ENCODE measurements at places on chromosomes 11 and 22. TPM values are rescaled to one million over a fixed set of nuclear protein-coding genes. Genes with fewer than 3 reads are reported as not detected.

- no peak for DNase-seq
Observed at GRCh38 chr22:34072585-34072984, 152.3 kb upstream of the LARGE1 start.

The MFRP gene
- not detected for total RNA-seq

- no peak for DNase-seq
Observed at GRCh38 chr22:43889860-43890253, 2.0 kb downstream of the PNPLA5 start.

The SLCO2B1 gene
- total RNA-seq, result 327 TPM

The SYT12 gene
- total RNA-seq, result 4.8 TPM

The MRGPRX3 gene
- total RNA-seq, result not detected

- DNase-seq, result no peak
Observed at GRCh38 chr11:36817336-36817965, 219.4 kb upstream of the RAG2 start.

DNA sequence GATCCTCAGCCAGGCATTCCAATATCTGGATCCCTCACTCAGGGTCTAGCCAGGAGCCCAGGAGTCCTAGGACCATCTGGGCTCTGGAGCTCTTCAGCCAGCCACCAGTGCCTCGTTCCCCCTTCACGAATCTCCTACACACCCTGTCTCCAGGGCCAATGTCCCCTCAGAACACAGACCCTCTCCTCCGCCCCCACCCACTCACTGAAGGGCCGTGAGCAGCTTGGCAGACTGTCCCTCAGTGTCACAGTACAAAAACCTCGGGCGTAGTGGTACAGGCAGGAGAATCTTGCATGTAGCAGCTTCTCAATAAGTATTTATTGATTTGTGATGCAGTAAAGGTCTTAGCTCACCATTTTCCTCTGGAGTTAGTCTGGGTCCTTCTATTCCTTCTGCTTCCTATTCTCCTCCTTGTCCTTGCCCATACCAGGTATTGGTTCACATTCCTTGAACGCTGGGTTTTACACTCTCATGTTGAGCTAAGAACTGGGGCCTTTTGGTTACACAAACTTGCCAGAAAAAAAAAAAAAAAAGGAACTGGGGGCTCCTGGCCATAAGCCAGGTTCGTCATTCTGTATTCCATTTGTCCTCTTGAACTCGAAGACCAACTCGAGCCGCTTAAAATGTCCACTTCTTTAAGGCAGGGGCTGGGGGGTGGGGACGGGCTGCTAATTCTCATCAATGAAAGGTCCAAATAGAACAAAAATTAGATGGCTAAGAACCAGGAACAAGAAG, 2.3 kb downstream of the CXCR5 start:
- no peak for DNase-seq

- peak; percentile 34 for DNase-seq
Observed at GRCh38 chr22:49576241-49577141, 251.2 kb downstream of the BRD1 start.

The CHADL gene
- total RNA-seq, result 2.5 TPM

DNA sequence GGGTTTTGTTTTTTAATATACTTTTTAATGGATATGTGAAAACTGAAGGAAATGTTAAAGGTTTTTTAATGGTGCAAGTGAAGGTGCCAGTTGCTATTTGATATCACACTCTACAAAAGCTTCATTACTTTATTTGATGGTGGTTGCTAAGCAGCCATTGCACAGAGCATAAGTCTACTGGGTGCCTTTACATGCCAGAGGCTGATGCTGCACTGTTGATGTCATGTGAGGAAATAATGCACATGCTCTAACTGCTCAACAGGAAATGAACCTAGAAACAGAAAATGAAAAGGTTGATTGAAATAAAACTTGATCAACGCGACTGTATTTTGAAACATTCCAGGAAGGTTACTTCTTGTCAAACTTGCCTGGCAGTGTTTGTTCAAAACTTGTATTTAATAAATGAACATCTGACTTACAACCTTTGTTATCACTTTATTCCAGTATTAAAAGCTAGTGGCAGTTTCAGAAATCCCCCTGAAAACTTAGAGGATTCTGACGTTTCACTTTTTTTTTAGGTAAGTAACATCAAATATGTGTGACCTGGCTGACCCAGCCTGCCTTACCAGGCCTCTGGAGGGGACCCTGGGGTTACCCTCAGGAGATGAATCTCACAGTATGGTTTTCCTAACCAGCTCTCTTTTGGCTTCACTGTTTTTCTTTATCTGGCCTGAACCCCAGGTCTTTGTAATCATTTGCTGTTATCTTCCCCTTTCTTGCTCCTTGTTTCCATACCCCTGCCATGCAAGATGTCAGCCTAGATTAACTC, 2.4 kb upstream of the ATP5MG start:
- DNase-seq, result no peak

The LRRC10B gene
- total RNA-seq, result not detected

GRCh38 chr11:2531987-2532703, 87.3 kb downstream of the KCNQ1 start:
- DNase-seq, result no peak

DNA sequence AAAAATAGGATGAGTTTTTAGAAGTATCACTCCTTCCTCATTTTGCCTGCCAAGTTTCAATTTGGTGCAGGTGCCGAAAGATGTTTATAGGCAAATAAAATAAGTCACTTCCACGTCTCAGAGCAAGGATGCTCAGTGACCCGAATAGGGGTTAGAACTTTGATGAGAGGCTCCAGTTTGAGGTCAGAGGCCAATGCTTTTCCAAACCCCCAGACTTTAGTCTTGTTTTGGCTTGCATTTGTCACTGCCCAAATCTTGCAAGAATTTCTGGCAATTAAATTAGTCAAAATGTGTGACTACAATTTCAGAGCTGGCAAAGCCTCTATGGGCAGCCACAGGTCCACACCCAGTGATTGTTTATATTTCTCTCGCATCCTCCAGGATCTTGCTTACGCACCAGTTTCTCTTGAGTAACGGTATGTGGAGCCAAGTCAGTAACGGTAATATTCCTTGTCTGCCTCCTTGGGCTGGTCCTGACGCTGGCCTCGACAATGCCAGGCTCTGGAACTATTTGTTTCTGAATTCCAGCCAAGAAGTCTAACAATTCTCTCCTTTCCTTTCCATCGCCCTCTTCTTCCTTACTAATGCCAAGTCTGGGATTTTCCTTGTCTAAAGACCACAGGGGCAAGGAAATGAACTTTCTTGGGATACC, 9.9 kb upstream of the NUP160 start:
- DNase-seq, result no peak

- no peak for DNase-seq
Observed at GRCh38 chr11:551131-551530, 9.4 kb downstream of the LMNTD2 start.

The SEC14L6 gene
- 0.08 TPM for total RNA-seq

- DNase-seq, result no peak
Observed at GRCh38 chr11:106331176-106331575, 253.7 kb downstream of the AASDHPPT start.

DNA sequence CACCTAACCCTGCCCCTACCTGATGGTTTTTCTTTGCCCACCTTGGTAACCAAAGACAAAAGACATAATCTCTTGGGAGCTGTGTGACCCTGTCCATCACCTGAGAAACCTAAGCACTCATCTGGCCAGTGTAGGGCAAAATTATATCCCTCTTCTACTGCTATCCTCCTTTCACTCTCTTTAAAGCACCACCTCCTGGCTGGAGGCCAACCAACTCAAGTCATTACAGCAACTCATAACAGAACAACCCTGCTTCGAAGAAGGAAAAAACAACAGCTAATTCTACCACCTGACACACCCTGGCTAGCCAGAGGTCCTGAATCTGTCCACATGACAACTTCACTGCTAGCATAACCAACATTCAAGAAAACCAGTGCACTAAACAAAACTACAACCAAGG, 45.5 kb downstream of the GAS2 start:
- DNase-seq, result no peak

DNA sequence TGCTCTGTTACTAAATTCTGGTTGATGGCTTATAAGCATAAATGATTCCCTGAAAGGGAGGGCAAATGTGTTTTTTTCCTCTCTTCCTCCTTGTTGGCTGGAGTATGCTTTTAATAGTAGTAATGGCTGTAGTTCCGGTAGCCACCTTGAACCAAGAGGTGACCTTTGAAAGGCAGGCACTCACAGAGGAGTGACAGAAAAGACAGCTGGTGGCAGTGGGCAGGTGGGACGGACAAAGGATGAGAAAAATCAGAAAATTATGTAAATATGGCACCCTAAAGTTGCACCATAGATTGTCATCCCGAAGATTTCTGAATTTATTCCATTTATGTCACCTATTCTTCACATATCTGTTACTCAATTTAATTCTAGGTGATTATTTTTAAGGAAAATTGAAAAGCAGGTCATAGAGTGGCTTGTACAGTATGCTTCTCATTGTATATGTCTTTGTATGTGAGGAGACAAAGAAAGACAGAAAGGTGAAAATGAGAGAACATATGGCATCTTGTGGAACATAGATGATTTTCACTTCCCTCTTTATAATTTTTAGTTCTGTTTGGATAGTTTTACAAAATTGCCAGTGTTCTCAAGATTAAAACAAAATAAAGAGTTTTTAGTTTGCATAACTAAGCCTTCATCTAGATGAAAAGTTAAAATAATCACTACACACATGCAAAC, 17.0 kb downstream of the CASP12 start:
- no peak for DNase-seq

The OR10D3 gene
- not detected for total RNA-seq

GRCh38 chr11:67541198-67541597, 18.0 kb upstream of the CABP2 start:
- DNase-seq, result no peak

The LINC01488 gene
- 27.5 TPM for total RNA-seq

The FAM111A gene
- total RNA-seq, result 9.3 TPM

The CSRP3 gene
- not detected for total RNA-seq

DNA sequence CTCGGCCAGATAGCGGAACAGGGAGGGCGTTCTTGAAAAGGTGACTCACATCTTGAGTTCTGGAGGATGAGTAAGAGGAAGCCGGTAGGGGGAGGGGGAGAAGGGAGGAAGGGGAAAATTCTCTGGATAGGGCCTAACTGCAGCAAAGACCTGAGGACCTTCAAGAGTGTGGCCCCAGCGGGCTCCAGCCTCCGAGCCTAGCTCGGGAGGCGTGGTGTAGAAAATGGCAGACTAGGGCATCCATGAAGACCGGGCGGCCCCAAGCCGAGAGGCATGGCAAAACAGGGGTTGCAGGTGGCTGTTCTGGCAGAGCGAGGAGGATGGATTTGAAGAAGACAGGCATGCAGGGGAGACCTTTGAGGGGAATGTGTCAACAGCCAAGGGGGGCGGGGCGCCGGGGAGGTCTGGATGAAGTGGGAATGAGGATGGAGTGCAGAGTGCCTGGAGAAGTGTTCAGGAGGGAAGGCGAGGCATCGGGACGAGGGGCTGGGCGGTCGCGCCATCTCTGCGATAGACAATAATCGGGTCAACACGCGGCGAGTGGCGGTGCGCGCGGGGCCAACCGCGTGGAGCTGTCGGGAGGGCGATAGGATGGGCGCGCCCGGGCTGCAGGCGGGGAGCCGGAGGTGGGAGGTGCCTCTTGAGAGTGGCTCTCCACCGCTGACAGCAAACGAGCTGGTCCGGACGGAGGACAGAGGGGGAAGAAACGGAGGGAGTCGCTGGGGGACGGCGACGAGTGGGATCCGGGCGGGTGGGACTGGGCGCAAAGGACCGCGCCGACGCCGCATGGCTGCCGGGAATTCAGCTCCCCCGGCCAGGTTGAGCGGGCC, 40.0 kb upstream of the CREB3L1 start:
- DNase-seq, result no peak

The APOL3 gene
- 26.9 TPM for total RNA-seq

DNA sequence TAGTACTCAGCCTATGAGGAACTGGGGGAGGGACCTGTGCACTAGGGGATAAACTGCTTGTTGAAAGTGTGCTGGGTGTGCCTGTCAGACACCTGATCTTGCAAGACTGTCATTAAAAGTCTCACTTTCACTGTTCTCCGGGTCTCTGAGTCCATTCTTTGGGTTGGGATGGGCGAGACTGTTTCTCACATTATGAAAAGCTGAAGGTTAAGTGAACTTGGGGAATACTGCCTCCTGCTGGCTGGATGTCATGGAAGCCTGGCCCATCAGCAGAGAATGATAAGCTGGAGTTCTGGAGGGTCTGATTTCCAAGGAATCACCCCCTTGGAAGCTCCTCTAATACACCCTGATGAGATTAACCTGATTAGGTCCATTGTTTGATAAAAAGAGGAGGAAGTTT, 9.0 kb upstream of the VPREB1 start:
- DNase-seq, result no peak

DNA sequence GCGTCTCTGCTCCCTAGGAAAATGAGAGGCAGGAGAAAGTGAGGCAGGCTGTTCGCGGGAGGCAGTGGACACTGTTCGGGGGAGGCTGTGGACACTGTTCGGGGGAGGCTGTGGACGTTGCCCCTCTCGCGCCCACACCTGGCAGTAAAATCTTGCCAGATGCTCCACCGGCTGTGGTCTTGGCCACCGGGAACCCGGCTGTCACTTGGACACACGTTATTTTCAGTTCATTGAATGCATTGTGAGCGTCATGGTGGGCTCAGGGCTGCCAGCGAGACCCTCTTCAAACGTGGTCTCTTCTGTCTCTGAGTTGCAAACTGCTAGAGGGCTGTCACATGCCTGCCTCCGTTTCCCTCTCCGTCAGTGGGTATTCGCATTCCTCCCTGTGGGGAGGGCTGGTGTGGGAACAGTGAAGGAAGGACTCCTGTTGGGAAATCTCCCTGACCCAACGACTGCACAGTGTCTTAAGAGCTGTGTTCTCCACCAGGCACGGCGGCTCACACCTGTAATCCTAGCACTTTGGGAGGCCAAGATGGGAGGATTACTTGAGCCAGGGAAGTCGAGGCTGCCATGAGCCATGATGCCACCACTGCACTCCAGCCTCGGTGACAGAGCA, 1.4 kb downstream of the PRR5 start:
- DNase-seq, result no peak

DNA sequence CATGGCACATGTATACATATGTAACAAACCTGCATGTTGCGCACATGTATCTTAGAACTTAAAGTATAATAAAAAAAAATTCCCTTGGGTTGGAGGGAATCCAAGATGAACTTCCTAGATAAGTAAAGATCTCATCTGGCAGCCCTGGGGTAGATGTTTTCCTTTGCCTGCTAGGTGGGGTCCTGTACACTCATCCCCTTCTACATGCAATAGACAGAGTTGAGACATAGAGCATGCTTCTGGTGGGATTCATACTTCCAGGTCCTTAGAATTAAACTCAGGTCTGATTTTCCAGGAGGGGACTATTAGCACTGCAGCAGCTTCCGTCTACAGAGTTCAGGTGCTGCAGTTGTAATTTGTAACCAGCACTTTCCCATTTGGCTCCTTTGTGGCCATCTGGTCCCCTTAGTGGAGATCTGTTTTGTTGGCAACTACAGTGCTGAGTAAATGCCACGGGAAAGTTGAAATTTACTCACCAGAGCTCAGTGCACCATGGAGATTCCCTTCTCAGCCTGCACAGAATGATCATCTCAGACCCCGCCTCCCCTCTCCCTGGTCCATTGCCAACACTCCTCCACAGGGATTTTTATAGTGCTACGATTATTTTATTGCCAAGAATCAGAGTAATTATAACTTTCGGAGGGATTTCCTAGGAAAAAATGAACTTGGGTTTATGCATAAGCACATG, 220.1 kb upstream of the E2F8 start:
- DNase-seq, result no peak

The OR52B4 gene
- not detected for total RNA-seq

GRCh38 chr11:110077831-110078325, 15.3 kb upstream of the ZC3H12C start:
- DNase-seq, result no peak

The EMID1 gene
- 1.3 TPM for total RNA-seq

- no peak for DNase-seq
Observed at GRCh38 chr11:62131170-62131464, 7.3 kb downstream of the INCENP start.

The SPI1 gene
- total RNA-seq, result 10.9 TPM

The KLHL35 gene
- not detected for total RNA-seq
